ENCODE measurements at places on chromosomes 13 and 19.
A peak's percentile ranks its signal among the peaks of the same experiment; 100 is the strongest.

- DNase-seq: peak; percentile 66
These were observed 1.3 kb upstream of the PPAN start for GRCh38 chr19:10104665-10105508.

DNA sequence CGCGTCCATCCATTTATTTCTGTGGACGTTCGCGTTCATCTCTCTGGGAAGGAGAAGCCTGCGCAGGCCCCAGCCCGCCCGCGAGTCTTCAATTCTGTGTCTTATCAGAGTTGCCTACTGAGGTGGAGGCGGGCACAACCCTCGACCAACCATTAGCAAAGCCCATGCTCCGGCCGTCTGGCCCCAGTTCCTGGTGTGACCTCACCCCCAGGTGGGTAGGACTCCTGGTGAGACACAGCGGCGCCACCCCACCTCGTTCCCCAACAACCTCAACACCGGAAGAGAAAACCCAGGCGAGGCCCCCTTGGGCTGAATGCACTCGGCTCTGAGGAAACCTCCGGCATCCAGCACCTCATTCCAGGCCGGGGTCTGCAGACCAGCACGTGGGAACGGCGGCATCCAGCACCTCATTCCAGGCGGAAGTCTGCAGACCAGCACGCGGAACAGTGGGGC lies 14.7 kb downstream of the ZNF787 start:
- DNase-seq: no peak

DNA sequence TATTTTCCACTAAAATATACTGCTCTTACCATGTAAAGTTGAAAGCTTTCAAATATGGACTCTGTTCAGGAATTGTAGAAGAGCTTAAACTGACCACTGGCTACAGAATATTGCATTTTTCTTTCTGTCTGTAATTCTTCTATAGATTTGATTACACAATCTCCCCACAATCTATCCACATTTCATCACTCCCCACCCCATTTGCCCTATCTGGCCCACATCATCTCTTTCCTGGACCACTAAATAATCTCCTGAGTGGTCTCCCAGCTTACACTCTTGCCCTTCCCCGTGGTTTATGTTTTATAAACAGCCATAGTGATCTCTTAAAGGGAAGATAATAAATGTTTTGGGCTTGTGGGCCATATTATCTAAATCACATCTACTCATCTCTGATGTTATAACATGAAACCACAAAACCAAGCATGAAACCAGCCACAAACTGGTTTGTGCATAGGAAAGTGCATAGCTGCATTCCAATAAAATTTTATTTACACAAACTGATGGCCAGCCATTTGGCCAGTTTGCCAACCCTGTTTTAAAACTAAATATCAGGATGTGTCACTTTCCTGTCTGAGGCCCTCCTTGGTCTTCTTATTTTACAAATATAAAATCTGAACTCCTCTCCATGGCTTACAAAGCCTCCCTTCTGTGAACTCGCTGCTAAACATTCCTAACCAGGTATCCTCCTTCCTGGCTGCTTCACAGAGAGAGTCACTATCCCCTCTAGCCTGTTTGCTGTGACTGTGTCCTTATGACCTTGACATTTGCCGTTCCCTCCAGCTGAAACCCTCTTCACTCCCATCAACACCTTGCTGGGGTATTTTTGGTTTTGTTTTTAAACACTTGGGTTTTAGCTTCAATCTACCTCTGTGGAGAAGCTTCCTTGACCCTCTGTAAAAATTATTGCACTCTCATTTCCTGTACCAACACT lies 500.9 kb downstream of the GPC6 start:
- DNase-seq: no peak

GRCh38 chr13:46721054-46721453 lies 75.9 kb downstream of the ESD start:
- peak; percentile 11 for DNase-seq

GRCh38 chr19:18428787-18429674 lies 8.9 kb downstream of the ISYNA1 start:
- DNase-seq: peak; percentile 46

- no peak for DNase-seq
These were observed 57.8 kb downstream of the MBNL2 start for GRCh38 chr13:97279913-97280312.

GRCh38 chr13:88937384-88937783 lies 1266.2 kb downstream of the SLITRK5 start:
- no peak for DNase-seq

DNA sequence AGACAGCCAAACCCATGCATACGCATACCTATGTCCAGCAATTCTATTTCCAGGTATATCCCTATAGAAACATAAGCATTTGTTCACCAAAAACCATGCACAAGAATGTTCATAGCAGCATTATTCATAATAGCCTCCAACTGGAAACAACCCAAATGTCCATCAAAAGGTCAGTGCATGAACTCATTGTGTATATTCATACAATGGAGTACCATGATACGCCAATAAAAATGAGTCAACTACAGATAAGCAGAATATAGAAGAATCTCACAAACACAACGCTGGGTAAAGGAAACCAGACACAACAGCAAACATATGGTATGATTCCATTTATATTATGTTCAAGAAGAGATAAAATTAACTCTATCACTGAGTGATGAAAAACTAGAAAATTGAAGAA lies 23.8 kb downstream of the DEDD2 start:
- DNase-seq: no peak

GRCh38 chr19:55459551-55459949 lies 1.9 kb downstream of the ISOC2 start:
- DNase-seq: no peak

- no peak for DNase-seq
These were observed 54.8 kb upstream of the UQCRFS1 start for GRCh38 chr19:29267701-29268100.

DNA sequence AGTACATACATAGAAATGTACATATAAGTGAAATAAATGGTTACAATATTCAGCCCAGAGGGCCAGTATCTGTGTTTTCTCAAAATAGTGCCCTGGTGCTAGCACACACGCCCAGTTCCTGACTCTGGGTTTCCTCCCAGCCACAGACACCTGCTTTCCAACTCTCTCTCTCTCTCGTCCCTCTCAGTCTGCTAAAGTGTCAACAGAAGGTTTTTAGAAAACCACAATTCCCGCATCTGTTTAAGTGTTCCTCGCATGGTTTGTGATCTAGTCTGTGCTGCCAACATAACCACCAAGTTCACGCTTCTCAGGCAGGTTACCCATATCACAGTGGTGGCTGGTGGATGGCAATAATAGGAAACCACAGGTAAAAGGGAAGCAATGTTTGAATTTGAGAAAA lies 17.8 kb upstream of the UPF3A start:
- no peak for DNase-seq

- no peak for DNase-seq
These were observed 57.3 kb downstream of the SMARCA4 start for GRCh38 chr19:11018179-11018578.

GRCh38 chr19:8459095-8459494 lies 14.3 kb downstream of the HNRNPM start:
- no peak for DNase-seq

DNA sequence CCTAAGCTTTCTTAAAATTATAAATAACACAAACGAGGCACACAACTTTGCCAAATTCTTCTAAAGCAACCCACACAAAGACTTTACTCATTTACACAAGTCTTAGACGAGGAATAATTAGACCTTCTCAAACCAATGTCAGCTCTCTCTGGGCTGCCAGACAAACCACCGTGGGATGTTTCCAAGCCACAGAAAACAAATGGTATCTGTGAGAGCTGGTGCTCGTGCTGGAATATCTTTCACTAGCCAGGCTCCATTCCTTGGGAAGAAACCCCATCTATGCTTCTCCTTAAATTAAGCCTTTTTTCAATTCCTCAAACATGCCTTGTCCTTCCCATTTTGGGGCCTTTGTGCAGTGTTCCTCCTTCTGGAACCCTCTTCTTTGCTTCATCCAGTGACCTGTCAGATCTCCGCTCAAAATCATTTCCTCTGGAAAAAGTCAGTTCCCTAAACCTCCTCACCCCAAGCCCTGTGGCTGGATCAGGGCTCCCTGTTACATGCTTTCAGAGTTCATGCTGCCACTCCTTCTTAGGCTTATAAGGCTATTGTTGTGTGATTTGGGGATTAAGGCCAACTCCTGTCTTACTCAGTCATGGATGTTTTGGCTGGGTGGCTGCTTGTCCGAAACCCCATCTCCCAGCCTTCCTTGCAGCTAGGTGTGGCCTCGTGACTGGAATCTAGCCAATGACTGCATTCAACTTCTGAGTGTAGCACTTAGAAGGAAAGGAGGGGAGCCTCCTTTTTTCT lies 64.2 kb upstream of the GTF2F2 start:
- DNase-seq: no peak

- no peak for DNase-seq
These were observed 172.9 kb downstream of the UGGT2 start for GRCh38 chr13:95880331-95880730.

GRCh38 chr19:6402058-6402457 lies 9.1 kb upstream of the GTF2F1 start:
- DNase-seq: no peak
